Activated CD4-positive, alpha-beta memory T cell treated with anti-CD3 and anti-CD28 coated beads, Interleukin-2, amount 10 ng/mL, durations not matched to agents 7 days and 5 days (primary cell): ENCODE measurements at places on chromosomes 11 and 22.

- no peak for DNase-seq
Observed at GRCh38 chr11:11387622-11388305, 34.7 kb upstream of the CSNK2A3 start.

- no peak for DNase-seq
Observed at GRCh38 chr11:131864228-131864627, 493.8 kb downstream of the NTM start.

- no peak for DNase-seq
Observed at GRCh38 chr11:12454782-12455181, 77.4 kb downstream of the PARVA start.

GRCh38 chr11:34558673-34559072 lies 45.1 kb upstream of the ELF5 start:
- no peak for DNase-seq
